Activated CD8-positive, alpha-beta T cell treated with anti-CD3 and anti-CD28 coated beads for 36 hours (primary cell): ENCODE measurements at places on chromosomes 5 and 9.

DNA sequence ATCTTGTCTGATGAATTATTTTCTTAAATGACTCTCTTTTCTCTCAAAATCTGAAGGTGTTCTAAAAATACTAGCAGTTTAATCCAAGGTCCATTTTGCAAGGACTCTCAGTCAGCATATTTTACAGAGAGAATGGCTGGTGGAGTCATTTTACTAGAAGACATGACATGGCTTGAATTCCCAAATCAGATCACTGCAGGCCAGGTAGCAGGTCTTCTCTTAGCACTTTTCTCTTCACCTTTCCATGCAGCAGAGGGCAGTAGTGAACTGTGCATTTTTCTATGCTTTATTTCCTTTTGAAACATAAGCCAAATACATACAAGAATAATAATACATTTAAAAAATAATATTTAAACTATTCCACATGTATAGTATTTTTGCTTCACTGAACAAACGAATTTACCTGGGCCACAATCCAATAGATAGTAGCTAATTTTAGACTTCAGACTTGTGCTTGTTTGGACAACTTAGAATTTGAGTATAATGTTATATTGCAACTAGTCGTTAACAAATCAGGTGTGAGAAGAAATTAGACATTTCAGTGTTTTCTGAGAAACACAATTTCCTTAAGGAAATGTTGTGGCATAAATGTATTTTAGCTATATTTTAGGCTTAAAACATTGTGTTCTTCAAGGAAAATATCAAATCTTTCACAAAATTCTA is 289.4 kb upstream of the DAB2 start:
- peak; percentile 53 for DNase-seq

GRCh38 chr9:24464319-24464951 is 81.3 kb downstream of the IZUMO3 start:
- no peak for DNase-seq

GRCh38 chr9:136093346-136093986 is 1.6 kb downstream of the NACC2 start:
- no peak for DNase-seq

DNA sequence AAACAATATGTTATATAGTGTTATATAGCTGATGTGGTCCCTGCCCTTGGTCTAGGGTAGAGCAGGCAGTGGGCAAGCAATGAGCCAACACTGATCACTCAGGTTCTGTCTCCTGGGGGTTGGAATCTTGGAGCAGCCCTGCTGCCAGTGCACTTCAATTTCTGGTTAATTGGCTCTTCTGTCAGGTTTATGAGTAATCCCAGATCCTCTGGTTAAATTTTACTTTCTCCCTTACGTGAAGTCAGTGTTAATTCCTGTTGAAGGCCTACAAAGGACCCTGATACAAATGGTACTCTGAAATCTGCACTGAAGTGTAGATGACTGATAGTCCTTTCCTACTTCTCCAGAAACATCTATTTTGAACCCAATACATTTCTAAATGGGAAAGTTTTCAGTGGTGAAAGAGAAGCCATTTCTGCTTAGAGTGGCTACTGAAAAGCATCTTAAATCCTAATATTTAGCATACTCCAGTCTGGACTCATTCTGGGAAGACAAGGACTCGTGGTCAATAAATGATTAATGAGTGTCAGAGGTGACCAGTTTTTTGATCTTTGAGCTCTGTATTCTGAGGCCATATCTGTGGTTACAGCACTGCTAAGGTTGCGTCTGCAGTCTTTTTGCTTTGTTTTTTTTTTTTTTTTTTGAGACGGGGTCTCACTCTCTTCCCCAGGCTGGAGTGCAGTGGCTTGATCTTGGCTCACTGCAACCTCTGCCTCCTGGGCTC is 442.4 kb downstream of the KIF4B start:
- no peak for DNase-seq

DNA sequence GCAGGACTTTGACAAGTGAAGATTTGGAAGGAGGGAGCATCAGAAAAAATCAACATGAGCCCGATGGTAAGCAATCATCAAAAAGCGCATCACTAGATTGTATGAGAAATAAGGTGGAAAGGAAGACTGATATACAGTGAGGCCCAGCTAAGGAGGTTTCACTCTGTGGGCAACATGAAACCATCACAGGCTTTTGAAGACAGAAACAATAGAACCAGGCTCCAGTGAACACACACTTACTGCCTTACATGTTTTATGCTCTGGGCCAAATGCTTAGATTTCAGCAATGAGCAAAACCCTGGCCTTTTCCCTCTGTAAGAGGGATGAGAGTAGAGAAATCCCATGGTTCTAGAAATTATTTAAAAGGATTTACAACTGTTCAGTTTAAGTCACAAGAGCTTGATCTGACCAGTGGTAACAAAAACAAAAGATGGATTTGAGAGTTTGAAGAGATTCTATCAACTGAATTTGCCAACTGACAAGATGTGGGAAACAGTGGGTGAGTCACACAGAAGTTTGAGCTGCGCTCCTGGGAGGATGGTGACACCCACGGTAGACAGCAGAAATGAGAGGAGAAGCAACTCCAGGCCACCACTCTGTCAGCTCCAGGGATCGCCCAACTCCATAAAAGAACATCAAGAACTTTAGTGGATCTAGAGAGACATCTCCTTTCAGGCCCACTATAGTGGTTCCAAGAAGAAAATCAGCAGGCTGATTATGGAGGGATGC is 261.8 kb downstream of the MCTP1 start:
- peak; percentile 2 for DNase-seq

DNA sequence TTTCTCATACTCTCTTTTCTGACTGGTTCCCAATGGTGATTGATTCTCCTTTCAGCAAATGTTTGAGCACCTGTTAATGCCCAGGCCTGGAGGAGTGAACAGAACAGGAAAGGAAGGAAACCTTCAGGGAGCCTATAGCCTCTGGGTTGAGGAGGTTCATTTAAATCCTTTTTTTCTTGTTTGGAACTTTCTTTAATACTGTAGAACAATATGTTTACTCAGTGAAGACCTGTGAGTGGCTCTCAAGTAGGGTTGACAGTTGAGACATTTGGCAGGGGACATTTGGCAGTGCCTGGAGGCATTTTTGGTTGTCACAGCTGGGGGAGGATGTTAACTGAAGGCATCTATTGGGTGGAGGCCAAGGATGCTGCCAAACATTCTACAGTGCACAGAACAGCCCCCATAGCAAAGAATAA is 6.1 kb upstream of the FAM120AOS start:
- no peak for DNase-seq

DNA sequence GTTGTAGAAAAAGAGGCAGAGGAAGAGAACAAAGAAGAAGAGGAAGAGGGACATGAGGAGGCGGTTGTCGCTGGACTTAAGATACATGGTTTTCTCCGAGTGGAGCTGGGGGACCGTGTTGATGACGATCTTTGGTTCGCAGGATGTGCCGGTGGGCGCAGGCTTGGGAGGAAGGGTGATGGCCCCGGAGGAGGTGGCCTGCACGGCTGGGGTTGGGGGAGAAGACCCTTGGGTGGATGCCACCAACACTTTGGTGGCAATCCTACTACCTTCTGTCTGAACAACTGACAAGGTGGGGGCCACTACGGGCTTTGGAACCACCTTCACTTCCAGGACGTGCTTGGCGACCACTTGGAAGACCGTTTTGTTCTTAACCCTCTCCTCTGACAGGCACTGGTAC is 60.7 kb downstream of the SECISBP2 start:
- DNase-seq = no peak
